ENCODE measurements at places on chromosomes 7 and 10.

- DNase-seq = no peak
Measured at GRCh38 chr7:49885593-49886285, 112.3 kb downstream of the VWC2 start.

DNA sequence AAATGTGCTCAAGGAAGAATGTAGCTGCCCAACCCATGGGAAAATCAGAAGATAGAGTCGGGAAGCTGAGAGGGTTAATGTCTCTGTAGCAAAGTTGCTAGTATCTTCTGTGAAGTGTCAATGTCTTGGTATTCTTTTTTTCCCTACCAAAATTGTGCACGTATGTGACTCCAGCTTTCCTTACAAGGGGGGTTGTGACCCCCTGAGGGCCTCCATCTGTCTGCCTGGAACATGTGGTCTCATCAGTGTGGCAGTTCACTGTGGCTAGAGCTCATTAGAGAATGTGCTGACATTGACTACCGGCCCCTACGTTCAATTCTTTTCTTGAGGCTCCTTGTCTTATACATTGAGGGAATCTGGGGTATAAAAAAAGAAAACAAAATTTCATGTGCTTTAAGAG is 725.2 kb upstream of the CELF2 start:
- no peak for DNase-seq

DNA sequence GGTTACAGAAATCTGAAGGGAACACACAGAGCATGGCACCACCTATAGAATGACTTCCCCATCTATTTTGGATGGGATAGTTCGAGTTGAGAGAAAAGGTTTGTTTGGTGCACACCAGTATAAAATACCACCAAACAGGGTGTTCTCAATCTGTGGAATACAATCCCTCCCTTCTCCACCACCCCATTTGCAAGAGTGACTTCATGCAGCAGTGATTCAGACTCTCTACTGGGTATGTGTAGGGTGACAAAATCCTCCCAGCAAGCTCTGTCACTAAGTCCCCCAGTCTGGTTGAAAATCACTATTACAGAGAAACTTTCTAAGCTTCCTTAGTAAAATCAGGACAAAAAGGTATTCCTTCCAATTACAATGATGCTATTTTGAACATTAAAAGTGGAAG is 69.0 kb downstream of the ANK3 start:
- DNase-seq = no peak

GRCh38 chr7:113805976-113806375 is 112.8 kb downstream of the PPP1R3A start:
- DNase-seq = peak; percentile 28

GRCh38 chr10:109245821-109246220 is 677.5 kb downstream of the XPNPEP1 start:
- no peak for DNase-seq

DNA sequence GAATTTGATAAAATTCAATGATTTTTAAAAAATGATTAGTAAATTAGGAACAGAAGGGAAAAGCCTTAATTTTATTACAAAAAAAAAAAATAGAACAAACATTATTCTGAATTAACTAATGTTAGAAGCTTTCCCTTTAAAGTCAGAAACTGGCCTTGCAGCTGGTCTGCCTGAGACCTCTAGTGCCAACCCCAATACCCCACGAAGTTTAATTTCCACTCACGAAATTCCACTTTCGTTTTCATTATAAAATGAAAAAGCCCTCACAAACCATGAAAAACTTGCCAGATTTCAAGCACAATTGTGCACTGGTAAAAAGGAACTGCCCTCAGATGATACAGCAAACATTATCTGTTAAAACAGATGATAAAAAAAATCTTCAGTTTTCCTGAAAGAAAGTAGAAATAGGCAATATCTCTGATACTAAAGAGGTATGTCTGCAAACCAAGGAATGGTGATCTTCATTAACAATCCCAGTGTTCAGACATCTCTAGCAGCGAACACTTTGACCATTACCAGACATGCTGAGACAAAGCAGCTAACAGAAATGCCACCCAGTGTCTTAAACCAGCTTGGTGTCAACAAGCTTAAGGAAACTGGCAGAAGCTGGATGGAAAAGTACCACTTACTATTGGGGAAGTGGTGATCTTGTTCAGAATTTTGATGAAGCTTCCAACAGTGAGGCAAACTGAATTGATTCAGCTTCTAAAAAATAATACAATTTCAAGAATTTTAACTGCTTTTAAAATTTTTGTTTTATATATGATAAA is 80.2 kb downstream of the PALS2 start:
- DNase-seq = peak; percentile 41

GRCh38 chr7:26658389-26659084 is 205.9 kb downstream of the SKAP2 start:
- DNase-seq = no peak

- no peak for DNase-seq
Measured at GRCh38 chr7:38425509-38425908, 152.1 kb upstream of the TARP start.

GRCh38 chr7:82851121-82851520 is 311.6 kb downstream of the PCLO start:
- DNase-seq = no peak

- DNase-seq = peak; percentile 10
Measured at GRCh38 chr7:12403287-12404181, at the start of gene VWDE. TSS of gene VWDE (minus strand) at chr7:12403865. CDS start at chr7:12403716, 149 bp downstream.

GRCh38 chr7:19290968-19291367 is 145.7 kb upstream of the FERD3L start:
- DNase-seq = no peak

GRCh38 chr10:132709471-132709951 is 76.4 kb downstream of the NKX6-2 start:
- DNase-seq = no peak
